Bronchial epithelial cell (primary cell): ENCODE measurements at places on chromosomes 16 and 17.

- no peak for DNase-seq
Observed at GRCh38 chr17:8210761-8211458, 535 bp upstream of the AURKB start.

DNA sequence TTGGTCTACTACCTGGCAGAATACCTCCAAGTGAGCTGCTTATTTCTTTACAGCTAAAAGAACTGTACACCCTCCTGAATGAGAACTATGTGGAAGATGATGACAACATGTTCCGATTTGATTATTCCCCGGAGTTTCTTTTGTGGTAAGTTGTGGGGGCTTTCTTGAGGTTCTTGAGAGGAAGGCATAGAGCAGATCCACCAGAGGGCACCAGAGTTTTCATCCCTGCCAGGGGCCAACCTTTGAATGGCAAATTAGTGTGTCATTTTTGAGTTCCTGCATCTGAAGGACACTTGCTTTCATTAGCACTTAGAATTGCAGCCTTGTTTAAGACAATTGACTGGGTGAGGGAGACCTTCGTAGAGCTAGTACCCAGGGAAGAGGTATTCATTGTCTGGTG lies 35.0 kb downstream of the NMT1 start:
- peak; percentile 36 for DNase-seq

DNA sequence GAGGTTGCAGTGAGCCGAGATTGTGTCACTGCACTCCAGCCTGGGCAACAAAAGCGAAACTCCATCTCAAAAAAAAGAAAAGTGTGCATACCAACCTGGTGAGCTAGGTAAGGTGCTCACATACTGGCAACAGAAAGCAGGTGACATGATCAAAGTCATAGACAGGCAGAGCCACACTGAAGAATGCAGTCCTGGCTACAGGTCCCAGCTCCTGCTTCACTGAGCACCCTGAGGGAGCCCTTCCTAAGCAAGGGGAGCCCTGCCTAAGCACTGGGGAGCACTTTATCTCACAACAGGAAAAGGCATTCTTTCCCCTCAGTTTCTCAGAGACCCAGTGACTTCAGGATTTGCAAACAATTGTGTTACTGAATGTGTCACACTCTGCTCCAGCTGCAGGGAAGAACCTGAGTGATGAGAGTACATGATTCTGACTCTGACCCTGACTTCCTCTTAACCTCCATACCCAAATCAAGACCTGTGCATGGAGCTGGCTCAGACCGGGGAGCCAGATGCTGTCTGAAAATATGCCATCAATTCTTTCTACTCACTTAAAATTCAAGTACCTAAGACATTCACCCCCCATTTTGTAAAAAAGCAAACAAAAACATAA lies 40.5 kb downstream of the ANKRD11 start:
- peak; percentile 64 for DNase-seq

GRCh38 chr17:38885728-38886642 lies 16.1 kb downstream of the LASP1 start:
- DNase-seq: no peak

- no peak for DNase-seq
Observed at GRCh38 chr17:41448506-41448905, 7.7 kb upstream of the KRT38 start.

GRCh38 chr16:78275420-78275819 lies 176.0 kb downstream of the WWOX start:
- no peak for DNase-seq

DNA sequence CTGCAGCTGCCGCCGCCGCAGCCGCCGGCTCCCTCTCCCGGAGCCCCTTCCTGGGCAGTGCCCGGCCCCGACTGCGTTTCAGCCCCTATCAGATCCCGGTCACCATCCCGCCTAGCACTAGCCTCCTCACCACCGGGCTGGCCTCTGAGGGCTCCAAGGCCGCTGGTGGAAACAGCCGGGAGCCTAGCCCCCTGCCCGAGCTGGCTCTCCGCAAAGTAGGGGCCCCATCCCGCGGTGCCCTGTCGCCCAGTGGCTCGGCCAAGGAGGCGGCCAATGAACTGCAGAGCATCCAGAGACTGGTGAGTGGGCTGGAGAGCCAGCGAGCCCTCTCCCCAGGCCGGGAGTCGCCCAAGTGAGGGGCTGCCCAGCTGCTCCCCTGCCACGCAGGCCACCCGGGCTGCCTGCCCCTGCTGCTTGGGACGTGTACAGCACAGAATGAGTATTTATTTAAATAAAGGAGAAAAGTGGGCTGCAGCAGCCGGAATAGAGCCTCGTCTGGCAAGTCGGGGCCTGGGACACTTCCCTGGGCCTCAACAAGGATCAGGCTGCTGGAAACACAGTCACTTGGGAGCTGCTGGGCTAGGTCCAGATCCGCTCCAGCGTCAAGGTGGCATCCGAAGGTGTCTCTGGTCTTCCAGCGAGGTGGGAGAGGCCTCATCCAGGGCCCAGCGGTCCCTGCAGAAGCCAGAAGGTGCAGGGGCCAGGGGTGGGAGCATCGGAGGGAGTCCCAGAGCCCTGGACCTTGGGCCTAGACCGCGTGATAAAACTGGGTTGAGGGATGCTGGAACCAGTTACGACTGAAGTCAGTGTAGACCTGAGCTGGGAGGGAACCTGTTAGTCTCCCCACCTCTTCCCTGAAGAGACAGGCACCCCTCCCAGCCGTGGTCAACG lies 8.8 kb downstream of the TBX2 start:
- no peak for DNase-seq

- DNase-seq: peak; percentile 74
Observed at GRCh38 chr16:11024333-11025053, 80.1 kb downstream of the CLEC16A start.

DNA sequence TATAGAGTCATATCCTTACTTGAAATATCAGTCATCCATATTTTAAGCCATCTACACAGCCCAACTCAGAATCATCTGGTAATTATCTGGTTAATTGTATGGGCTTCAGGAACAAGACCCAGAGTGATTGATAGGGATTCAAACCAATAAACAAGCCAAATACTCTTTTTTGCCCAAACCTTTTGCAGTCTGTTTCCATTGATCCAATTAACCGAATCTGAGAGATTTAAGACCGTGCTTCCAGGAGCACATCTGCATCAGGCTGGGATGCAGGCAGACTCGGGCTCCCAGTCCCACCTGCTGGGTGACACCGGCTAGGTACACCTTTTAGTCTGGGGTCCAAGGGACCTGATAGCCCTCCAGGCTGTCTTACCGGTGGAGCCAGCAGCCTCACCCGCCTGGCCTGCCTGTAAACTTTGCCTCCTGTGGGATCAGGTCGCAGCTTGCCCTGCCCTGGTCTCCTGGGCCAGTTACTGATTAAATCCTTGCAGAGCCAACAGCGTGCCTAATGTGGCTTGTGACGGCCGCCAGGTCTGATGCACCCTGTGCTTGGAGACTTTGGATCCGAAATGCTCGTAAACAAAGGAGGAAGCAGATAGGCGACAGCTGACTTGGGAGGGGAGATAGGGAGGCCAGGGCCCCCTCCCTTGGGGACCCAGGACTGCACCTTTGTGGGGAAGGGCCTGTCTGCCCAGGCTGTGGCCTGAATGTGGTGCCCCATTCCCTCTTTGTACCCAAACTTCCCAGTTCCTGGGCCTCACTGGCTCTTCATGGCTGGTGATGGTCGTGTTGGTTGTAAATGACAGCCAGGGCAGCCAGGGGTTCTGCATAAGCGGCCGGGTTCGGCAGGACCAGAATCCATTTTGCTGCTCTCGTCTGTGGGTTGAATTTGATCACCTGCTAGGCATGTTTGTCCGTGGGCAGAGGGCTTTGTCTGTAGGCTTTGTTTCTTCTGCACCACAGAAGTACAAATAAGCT lies 3.8 kb downstream of the CMIP start:
- peak; percentile 38 for DNase-seq

GRCh38 chr17:17959520-17960361 lies 12.5 kb downstream of the TOM1L2 start:
- DNase-seq: no peak

DNA sequence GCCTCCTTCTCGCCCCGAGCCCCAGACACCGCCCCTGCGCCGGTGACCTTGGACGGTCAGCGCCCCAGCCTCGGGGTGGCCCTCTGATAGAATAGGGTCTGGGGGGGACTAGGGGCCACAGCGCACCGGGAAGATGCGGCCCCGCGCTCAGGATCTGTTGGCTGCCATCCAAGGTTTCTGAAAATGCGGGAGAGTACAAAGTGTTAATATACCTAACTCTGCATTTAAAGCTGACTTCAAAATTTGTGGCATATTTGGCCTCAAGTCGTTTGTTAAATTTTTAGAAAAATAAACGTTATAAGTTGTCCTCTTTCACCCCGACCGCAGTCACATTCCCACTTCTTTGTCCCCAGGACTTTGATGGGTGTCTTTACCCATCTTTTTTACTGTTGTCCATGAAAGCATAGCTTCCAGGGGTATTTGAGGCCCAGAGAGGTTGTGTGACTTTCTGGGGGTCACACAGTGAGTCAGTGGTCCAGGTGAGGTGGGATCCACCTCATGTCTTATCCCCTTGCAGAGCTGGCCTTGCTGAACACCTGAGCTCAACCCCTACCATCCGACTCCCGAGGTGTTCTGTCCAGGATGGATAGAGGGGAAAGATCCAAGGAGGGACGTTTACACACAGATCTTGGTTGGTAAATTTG lies 796 bp downstream of the NT5M start:
- no peak for DNase-seq

DNA sequence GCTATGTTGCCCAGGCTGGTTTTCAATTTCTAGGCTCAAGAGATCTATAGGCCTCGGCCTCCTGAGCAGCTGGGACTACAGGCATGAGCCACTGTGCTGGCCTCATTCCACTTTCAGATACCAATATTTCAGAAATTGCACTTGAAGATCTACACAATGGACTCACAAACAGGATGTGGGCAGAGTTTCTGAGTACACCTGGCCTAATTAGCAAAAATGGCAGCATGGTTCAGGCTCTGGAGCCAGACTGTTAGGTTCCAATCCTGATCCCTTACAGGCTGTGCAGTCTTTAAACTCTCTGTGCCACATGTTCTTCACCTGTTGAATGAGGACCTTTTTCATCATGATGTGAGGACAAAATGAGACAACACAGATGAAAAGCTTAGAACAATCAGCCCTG lies 32.2 kb downstream of the RNF157 start:
- DNase-seq: no peak

DNA sequence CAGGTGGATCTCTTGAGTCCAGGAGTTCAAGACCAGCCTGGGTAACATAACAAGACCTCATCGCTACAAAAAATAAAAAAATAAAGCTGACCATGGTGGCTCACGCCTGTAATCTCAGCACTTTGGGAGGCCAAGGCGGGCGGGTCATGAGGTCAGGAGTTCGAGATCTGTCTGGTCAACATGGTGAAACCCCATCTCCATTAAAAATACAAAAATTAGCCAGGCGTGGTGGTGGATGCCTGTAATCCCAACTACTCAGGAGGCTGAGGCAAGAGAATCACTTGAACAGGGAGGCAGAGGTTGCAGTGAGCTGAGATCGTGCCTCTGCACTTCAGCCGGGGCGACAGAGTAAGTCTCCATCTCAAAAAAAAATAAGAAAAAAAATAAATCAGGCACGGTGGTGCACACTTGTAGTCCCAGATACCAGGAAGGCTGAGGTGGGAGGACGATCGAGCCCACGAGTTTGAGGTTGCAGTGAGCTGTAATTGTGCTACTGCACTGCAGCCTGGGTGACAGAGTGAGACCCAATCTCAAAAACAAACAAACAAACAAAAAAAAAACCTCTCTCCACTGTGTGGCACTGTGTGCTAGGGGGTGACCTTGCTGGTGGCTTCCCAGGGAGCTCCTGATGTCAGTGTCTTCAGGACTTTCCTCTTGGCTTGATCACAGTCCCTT lies 19.8 kb upstream of the MAPK3 start:
- no peak for DNase-seq

- DNase-seq: no peak
Observed at GRCh38 chr17:76588182-76588581, 2.5 kb upstream of the ST6GALNAC2 start.

DNA sequence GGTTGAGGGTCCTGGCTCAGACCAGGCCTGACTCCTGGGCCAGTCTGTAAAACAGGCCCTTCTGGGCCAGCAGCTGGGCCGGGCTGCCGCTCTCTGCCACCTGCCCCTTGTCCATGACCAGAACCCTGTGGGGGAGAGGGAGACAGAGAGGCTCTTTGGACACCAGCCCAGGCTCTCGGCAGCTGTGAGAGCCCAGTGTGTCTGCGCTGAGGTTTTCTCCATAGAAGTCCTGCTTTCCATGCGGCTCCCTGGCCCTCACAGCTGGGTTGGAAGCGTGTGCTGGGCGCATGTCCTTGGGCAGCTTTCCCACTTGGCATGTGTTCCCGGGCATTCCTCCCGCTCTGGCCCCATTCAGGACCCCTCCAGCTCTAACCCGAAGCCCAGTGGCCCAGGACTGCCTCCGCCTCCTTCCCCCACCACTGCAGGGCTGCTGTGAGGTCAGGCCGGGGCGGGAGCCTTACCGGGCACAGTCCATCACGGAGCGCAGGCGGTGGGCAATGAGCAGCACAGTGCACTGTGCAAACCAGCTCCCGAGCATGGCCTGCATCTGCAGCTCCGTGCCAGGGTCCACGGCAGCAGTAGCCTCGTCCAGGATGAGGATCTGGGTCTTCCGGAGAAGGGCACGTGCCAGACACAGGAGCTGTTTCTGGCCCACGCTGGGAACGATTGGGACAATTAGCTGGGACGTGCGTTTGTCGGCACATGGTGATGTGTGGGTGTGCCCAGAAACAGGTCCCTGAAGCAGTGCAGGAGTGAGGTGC lies 73.0 kb downstream of the ABCC6 start:
- DNase-seq: no peak

DNA sequence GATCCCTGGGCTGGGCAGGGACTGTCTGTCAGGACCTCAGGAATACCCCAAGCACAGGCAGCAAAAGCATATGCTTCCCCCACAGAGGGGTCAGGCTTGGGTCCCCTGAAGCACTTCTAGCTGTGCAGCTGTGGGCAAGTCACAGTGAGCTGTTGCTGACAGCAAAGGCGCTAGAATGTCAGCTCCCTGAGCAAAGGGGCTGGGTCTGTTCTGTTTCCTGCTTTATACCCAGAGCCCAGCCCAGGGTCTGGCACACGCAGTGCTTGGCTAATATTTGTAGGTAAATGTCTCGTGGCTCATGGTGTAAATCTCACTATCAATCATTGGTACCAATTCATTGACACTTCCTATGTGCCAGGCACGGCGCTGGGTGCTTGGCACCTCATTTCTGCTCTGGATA lies 16.6 kb upstream of the MPRIP start:
- no peak for DNase-seq

DNA sequence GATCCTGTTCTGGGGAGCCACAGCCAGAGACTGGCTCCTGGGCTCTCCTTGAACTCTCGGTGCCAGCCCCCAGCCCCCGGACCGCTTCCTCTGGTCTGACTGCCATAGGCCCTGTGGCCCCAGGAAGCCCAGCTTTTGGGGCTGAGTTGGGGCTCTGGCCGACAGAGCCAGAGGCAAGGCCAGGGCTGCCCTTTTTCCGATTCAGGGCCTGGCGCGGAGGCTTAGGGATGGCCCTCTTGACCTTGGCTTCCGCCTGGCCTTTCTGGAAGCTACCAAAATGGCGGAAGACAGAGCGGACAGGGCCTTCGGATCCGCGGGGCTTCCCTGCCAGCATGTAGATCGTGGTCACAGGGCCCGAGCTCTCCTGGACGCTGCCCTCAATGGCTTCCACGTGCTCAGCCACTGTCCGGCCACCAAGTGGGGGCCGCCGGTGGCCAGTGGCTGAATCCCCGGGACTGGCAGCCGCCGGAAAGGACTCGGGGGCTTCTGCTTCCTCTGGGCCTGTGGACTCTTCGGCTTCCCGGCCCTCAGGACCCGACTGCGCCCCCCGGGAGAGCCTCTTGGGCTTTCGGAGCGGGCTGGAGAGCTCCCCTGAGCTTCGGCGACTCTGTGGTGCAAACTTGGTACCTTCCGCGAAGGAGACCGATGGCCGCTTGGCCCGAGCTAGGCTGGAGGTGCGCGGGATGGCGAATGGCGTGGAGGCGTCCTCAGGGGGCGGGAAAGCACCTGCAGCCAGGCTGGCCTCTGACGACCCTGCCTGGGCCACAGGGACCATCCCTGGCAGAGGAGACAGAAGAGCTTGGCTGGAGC lies 6.4 kb upstream of the SLC43A2 start:
- DNase-seq: no peak
